ENCODE measurements at places on chromosomes 7 and 10.

GRCh38 chr10:51074238-51075028, at the start of gene PRKG1:
TSS of gene PRKG1 (plus strand) at chr10:51074487.
- peak; percentile 94 for DNase-seq

DNA sequence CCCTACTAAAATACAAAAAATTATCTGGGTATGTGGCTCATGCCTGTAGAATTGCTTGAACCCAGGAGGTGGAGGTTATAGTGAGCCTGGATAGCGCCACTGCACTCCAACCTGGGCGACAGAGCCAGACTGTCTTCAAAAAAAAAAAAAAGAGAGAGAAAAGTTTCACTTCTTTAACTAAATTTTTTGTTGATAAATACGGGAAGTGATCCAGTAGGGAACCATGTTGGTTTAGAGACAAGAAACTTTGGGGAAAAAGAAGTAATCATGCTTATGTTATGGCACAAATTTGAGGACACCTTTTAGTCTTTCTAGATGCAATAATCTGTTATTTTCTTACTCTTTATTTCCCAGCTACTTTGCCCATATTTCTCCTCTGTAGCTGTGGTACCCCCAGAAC, 309.7 kb downstream of the TYW1 start:
- DNase-seq, result no peak

- peak; percentile 89 for DNase-seq
Observed at GRCh38 chr7:111752022-111752582, 189.8 kb upstream of the IMMP2L start.

- DNase-seq, result peak; percentile 69
Observed at GRCh38 chr10:112022196-112022595, 161.4 kb downstream of the GPAM start.

DNA sequence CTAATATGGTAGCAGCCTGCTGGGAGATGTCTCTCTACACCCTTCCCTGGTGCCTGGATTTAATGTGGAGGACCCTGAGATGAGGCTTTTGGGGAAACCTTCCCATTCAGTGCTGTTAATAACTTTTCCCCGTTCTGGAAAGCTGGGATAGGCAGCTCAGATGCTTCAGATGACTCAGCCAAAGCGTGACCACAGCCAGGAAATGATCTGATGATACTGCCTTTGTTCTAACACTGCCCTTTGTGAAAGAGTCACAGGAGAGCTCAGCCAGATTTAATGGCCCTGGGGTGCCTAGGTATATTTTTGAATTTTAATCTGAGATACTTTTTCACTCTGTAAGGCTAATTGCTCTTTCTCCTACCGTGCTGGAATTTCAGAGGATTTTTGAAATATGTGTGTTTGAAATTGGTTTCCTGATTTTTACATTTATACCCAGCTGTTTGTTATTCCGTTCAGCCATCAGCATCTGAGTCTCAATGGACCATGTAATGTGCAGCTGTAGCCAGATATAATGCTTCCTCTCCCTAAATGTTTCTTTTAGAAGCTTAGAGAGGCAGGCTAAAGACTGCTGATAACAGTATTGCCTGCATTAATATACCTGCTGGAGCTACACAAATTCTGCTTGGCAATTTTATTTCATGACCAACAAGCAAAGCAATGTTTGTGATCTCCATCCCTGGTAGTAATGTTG, 17.8 kb downstream of the CELF2 start:
- DNase-seq, result peak; percentile 76

DNA sequence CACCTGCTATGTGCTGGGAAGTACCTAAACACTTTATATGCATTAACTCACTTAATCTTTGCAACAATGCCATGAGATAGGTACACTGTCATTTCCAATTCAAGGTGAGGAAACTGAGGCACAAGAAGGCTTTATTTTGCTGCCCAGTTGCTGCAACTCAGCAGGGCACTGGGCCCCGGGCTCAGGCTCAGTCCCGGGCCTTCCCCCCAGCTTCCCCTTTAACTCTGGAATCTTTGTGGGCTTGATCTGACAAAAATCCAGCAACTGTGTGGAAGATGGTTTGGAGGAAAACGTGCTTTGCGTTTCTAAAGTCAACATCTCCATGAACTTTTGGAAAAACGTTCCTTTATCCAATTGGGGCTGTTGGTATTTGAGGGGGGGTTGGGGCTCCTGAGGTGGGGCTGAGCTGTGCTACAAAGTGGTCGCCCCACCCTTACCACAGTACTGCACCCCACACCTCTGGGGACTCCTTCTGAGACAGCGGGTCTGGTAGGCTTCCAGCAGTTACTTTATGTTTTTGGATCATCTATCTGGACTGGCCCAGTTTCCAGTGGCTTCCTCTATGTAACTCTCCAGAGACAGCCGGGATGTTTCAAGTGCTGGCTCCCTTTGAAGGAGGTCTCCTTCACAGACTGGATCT, 40.5 kb upstream of the CAMK1D start:
- no peak for DNase-seq

DNA sequence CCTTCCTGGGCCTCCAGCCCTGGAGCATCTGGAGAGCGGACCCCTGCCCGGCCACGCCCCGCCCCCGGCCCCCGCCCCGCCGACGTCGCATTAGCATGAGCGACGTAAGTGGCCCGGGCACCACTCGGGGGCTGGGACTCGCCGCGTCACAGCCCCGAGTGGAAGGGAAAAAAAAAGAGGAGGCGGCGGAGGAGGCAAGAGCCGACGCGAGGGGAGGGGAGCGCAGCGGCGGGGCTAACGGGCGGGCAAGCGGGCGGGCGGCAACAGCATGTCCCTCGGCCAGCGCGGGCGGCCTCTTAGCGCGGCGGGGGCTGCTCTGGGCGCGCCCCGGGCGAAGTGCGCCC, at the start of gene SLC18A3:
Gene SLC18A3, plus strand, starts transcription at position 197 of the 344 bp plus-strand sequence. CDS start 431 bp downstream, outside the sequence.
- DNase-seq, result no peak

- DNase-seq, result no peak
Observed at GRCh38 chr7:28157831-28158416, 22.7 kb downstream of the JAZF1 start.

GRCh38 chr7:72260406-72260805, 151.7 kb downstream of the CALN1 start:
- DNase-seq, result no peak

DNA sequence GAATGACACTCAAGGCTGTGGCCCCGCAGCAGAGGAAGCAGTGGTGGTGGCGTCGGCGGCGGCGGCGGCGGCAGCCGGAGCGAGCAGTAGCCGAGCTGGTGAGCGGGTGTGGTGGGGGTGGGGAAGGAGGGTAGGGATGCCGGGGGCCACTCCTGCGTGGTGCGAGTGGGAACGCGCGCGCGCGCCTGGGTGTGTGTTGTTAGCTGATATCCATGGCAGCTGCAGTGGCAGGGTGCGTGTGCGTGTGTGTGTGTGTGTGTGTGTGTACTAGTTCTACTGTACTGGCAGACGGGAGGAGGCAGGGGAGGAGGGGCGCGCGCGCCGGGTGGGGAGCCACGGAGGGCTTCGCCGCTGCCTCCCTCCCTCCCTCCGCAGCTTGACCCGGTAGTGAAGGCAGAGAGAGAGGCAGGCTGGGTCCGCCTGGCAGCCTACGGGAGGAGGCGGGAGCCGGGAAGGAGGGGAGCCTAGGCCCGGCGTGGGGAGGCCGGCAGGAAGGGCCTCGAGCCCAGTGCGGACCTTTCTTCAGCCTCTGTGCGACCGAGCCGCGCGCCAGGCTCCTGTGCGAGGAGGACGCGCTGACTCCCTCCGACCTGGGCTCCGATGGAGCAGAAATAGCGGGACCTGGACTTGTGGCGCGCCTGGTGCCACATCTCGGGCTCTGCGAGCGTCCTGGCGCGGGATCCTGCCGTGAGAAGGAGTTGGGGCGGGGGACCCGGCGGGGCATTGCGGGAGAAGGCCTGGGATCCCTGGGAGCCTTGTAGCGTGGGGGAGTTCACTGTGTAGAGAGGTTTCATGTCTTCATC, at the start of gene MAGI2:
Gene MAGI2, minus strand, starts transcription at position 110 of the 803 bp plus-strand sequence. CDS start 347 bp downstream, outside the sequence.
- DNase-seq, result peak; percentile 87

- DNase-seq, result no peak
Observed at GRCh38 chr7:7693881-7694280, 24.5 kb downstream of the RPA3 start.
